Lung (tissue), 17 donors: ENCODE measurements at places on chromosomes 1 and 21. TPM values are rescaled to one million over a fixed set of nuclear protein-coding genes. Genes with fewer than 3 reads are reported as not detected.

GRCh38 chr1:97820470-97821188, 100.2 kb downstream of the DPYD start:
- H3K27me3 ChIP-seq: no peaks in the 10 kb centered on the region
- no peak overlapping the region for H3K4me3 ChIP-seq
- DNase-seq: peak; percentile 58
- H3K4me1 ChIP-seq: no peaks in the 10 kb centered on the region
- no peak overlapping the region for H3K27ac ChIP-seq

GRCh38 chr1:229553621-229554130, 4.8 kb downstream of the ABCB10 start:
- peaks cover 10% of the 10 kb centered on the region for H3K4me1 ChIP-seq
- no peak overlapping the region for H3K27ac ChIP-seq
- no peaks in the 10 kb centered on the region for H3K27me3 ChIP-seq
- no peak overlapping the region for H3K4me3 ChIP-seq

DNA sequence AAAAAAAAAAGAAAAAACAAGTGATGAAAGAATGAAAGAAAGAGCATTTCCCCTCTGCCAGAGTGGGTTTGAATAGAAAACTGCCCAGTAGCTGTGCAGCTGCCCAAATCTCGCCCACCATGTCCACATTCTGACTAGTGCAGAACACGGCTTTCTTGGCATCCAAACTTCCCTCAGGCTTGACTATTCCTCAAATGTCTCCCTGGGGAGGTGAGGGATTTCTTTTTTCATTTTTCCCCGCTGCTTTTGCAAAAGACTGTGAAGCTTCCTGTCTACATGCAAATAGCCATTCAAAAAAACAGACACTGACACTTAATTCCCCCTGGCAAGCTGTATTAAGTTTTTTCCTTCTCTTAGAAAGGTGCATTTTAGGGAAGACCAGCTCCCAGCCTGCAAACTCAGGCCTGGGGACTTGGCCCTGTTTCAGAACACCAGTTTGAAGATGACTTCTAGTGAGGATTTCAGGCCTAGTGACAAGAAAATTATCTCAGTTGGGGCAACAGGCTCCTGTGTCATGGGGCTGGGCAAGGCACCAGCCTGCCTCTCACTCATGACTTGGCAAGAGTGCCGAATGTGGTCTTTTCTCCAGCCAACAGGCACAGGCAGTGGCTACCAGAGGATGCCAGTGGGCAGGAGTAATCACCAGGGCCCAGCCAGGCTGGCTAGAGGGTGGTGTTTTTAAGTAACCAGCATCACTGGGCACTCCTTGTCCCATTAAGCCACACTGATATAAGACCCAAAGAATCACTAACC, 178.1 kb upstream of the NFIA start:
- DNase-seq: peak; percentile 49
- no peaks in the 10 kb centered on the region for H3K36me3 ChIP-seq
- no peak overlapping the region for H3K27ac ChIP-seq
- H3K27me3 ChIP-seq: no peaks in the 10 kb centered on the region

DNA sequence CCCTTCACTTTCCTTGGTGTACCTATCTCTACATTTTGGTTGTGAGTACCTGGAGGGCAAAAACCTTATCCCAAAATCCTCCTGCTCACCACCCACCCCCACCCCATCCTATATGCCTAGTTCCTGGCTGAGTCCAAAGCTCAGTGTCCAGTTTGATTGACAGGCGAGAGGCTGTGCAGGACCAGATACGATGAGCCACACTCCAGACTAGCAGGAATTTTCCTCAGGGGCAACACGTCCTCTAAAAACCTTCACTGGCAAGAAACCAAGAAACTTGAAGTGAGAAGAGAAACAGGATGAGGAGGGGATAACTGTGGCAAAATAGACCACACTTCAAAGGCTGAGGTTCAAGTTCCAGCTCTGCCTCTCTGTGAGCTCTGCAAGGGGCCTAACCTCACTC, 1.1 kb upstream of the SLAMF8 start:
- no peaks in the 10 kb centered on the region for H3K4me1 ChIP-seq
- no peak for DNase-seq
- H3K27me3 ChIP-seq: no peaks in the 10 kb centered on the region
- no peaks in the 10 kb centered on the region for H3K36me3 ChIP-seq
- H3K27ac ChIP-seq: no peak overlapping the region

DNA sequence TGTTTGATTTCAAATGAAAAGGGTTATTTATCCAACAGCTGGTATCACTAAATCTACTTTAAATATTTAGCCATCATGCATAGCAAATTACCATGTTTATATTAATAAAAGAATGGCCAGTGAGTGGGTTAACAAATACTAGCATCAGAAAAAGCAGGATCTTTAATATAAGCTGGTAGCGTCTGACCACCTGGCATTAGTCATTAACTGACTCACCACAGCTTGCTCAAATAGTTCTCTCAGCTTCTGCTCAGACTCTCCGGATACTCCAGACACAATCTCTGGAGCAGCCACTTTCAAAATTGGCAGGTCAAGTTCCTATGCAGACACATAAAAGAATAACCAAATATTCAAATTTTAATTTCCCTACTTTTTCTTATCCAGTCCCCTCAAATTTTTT, 29.6 kb downstream of the NVL start:
- DNase-seq: no peak
- no peak overlapping the region for H3K4me3 ChIP-seq
- no peaks in the 10 kb centered on the region for H3K27me3 ChIP-seq
- peaks cover 39% of the 10 kb centered on the region for H3K36me3 ChIP-seq

- H3K27ac ChIP-seq: peak overlapping the region; percentile 15
- no peaks in the 10 kb centered on the region for H3K27me3 ChIP-seq
- no peak for DNase-seq
- no peaks in the 10 kb centered on the region for H3K4me1 ChIP-seq
Observed at GRCh38 chr1:89608984-89609725, 23.8 kb upstream of the LRRC8C start.

DNA sequence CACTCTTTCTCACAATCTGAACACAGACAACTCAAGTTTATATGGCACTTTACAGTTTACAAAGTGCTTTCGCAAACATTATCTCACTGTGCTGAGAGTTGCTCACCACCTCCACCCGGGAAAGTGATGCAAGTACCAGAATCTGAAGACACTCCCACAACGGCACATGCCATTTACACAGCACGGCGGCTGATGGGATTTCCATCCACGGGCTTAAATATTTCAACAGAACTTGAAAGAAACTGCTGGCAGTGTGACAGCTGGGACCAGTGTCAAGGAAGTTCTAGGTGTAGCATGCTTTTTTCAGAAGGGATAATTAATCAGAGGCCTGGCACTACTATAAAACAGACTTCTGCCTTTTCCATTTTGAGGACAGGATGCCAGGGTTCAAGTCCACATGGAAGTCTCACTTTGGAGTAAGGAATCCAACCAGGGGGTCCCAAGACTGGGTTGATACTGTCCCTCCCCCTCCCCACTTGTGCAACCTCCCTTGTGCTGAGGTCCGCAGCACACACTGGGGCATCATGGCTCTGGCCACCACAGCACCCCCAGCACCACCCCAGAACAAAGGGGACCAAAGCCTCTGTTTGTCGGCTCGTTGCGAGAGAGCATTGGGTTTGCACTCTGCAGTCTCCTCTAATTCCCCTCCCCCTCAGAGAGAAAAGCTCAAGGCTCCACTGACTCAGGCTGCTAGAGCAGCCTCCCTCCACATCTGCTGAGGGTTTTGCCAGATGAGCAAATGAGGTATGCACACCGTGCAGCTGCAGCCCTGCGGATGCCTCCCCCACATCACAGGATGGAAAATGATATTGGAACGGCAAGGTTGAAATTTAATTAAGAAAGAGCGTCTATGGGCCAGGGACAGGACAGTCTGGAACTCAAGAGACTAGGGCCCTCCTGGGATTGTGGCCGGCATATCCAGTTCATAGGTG, 154.9 kb downstream of the TGFBR3 start:
- DNase-seq: peak; percentile 67
- no peaks in the 10 kb centered on the region for H3K27me3 ChIP-seq
- H3K4me1 ChIP-seq: peaks cover 19% of the 10 kb centered on the region
- H3K27ac ChIP-seq: no peak overlapping the region
- no peak overlapping the region for H3K4me3 ChIP-seq

GRCh38 chr1:24009406-24009805, 29.3 kb upstream of the SRSF10 start:
- no peak overlapping the region for H3K4me3 ChIP-seq
- H3K27me3 ChIP-seq: no peaks in the 10 kb centered on the region
- DNase-seq: no peak
- H3K36me3 ChIP-seq: no peaks in the 10 kb centered on the region
- H3K4me1 ChIP-seq: no peaks in the 10 kb centered on the region
- H3K27ac ChIP-seq: no peak overlapping the region

GRCh38 chr21:26437326-26438009, 135.6 kb downstream of the CYYR1 start:
- peak overlapping the region; percentile 3 for H3K4me3 ChIP-seq
- no peak for DNase-seq

DNA sequence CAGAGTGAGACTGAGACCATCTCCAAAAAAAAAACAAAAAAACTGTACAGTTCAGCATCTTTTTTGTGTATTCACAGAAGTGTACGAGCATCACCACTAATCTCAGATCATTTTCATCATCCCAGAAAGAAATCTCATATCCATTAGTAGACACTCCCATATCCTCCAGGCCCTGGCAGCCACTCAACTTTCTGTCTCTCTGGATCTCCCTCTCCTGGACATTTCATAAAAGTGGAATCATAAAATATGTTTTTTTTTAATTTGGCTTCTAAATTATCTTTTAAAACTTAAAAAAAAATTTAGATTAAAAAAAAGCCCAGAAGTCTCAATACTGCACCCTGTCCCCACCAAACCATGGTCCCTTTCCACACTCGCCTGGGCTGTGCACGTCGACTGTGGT, 22.1 kb downstream of the RIPPLY3 start:
- no peaks in the 10 kb centered on the region for H3K4me1 ChIP-seq
- H3K36me3 ChIP-seq: no peaks in the 10 kb centered on the region
- no peak overlapping the region for H3K27ac ChIP-seq
- H3K4me3 ChIP-seq: no peak overlapping the region

DNA sequence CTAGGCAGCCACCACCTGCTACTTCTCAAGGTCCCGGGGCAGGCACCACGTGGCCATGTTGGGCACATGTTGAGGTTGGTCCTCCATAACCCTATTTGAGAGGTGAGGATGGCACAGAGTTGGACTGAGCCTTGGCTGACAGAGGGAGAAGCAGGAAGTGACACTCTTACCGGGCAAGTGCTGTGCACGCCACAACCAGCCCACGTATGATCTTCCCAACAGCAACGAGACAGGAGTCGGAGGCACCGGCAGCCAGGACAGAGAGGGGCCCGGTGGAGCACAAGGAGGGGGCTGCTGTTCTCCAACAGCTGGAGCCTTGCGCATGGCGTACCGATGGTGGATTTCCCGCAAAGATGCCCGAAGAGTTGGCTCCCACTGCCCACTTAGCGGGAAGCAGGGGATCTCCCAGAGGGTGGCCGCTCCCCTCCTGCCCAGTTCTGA, 3.4 kb downstream of the CLEC20A start:
- H3K4me3 ChIP-seq: no peak overlapping the region
- no peaks in the 10 kb centered on the region for H3K27me3 ChIP-seq
- no peaks in the 10 kb centered on the region for H3K36me3 ChIP-seq
- H3K4me1 ChIP-seq: no peaks in the 10 kb centered on the region
- no peak for DNase-seq

The MIXL1 gene
- polyA plus RNA-seq: 0.03 TPM

The MARK1 gene
- polyA plus RNA-seq: 1.3 TPM

The S100A8 gene
- 6,695 TPM for polyA plus RNA-seq

The CACHD1 gene
- 9.0 TPM for polyA plus RNA-seq

The ITLN2 gene
- 23.7 TPM for polyA plus RNA-seq

The DVL1 gene
- 48.8 TPM for polyA plus RNA-seq
